CD4-positive, alpha-beta memory T cell (primary cell): ENCODE measurements at places on chromosomes 2 and 18. TPM values are rescaled to one million over a fixed set of nuclear protein-coding genes. Genes with fewer than 3 reads are reported as not detected.

DNA sequence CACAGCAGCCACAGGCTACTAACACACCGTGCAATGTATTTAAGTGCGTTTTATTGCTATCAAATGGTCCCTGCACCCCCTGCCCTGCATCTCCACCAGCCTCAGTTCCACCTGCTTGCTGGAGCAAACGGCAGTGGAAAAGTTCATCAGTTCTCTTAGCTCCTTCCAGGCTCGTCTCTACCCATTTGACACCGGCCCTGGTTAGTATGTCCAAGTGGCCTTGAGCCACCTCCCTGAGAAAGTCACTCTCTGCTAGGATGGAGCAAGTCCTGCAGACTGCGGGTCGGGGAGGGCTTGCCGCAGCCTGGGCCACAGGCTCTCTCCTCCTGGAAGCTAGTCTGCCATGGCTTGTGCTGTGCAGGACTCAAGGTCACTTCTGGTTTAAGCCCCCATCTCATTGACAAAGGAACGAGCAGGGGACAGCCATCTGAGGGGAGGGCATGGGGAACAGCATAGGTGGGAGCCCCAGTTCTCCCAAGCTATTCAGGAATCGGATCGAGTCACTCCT lies 74.9 kb downstream of the RHOB start:
- H3K27ac ChIP-seq, result no peak overlapping the region
- H3K36me3 ChIP-seq, result no peaks in the 10 kb centered on the region
- H3K27me3 ChIP-seq, result no peaks in the 10 kb centered on the region
- H3K4me1 ChIP-seq, result no peaks in the 10 kb centered on the region
- no peak for DNase-seq
- no peak overlapping the region for H3K4me3 ChIP-seq

PTH2R gene
- total RNA-seq, result 0.17 TPM

PROM2 gene
- 1.1 TPM for total RNA-seq

HOXD8 gene
- not detected for total RNA-seq

SLC9A4 gene
- total RNA-seq, result not detected

HOXD13 gene
- not detected for total RNA-seq

PLEKHH2 gene
- total RNA-seq, result 1.2 TPM

DLGAP1 gene
- total RNA-seq, result 0.67 TPM

- H3K27me3 ChIP-seq, result no peaks in the 10 kb centered on the region
- no peaks in the 10 kb centered on the region for H3K36me3 ChIP-seq
- DNase-seq, result no peak
These were observed 274.0 kb upstream of the FIGN start for GRCh38 chr2:164009756-164010337.
